ENCODE measurements at places on chromosomes 4 and X.

DNA sequence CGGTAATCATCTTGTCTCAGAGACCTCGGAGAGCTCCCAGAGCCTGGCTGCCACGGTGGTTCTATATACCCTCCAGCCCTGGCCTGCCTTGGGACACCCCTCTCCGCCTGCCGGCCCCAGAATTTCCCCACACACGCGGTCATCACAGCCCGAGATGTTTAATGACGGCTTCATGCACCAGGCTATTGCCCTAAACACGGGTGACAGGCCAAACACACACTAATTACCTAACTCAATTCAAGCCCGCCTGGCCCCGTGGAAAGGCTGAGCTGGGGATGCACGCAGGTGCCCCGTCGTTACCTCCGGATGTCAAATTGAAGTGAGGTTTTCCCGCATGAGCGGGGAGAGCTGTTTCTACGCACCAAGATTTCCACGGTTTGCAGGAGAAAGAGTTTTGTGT, 72.9 kb upstream of the PPP2R3B start:
- no peak for DNase-seq

DNA sequence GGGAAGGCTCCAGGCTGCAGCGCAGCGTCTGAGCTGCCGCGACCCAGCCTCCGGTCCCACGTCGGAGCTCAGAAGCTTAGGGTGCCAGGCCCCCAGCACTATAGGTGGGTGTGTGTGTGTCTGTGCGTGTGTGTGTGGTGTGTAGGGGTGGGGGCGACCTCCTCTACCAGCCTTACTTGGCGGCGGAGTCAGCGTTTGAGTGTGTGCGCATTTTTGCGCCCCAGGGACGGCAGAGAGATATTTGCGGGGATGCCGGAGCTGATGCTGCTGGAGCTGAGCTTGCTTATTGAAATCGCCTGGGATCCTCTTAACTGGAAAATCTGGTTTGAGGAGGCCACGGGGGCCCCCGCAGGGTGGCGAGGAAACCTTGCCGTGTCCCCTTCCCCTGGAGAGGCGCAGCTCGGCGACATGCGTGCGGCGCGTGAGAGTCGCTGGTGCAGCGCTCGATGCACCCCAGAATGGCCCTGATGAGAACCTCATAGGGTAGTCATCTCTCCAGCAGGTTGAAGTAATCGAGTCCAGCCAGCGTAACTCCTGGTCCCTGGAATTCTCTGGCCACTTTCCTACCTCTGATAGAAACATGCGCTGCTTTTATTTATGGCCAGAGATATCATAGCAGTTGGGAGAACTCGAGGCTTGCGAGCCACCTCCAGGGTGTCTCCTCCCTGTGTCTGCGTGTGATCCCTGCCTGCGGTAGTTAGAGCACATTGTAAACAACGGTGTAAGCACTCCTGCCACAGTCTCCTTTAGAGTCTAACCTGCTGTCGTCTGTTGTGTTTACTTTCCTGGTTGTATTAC, 2.7 kb downstream of the ADGRL3 start:
- DNase-seq = peak; percentile 59

GRCh38 chrX:98523026-98523425, 1639.3 kb downstream of the RPA4 start:
- no peak for DNase-seq

DNA sequence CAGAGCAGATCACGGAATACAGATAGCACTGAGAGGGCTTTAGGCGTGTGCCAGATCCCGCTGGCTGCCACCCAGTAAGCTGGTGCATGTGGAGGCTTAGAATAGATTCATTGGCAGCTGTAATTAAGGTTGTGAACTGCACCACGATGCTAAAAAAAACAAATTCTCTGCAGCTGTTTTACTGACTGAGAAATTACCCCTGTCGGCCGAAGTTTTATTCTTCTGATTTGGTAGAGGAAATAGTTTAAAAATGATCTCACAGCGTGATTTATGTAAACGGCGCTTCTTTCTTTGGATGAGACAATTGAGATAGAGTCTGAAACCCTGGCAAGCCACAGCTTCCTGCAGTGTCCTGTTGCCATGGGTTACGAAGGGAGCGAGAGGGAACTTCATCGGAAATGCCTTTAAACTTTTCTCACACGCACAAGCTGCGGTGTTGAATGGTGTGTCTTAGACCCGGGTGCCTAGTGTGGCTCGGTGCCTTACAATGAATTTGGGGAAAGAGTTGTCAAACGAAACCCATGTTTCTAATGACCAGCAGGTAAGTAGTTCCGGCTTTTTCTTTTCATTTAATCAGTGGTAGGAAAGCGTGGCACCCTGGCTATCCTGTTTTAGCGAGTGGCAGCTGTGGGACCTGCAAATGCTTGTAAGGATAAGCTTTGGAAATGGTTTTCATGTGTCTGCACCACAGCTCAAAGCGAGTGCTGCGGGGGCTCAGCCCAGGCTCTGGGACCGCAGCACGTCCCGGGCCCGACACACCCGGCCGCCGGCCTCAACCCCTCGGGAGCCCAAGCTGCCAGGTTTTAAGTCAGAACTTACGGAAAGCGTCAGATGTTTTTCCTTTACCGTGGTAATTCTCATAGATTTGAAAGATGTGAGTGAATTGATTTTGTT, 71.7 kb upstream of the HGFAC start:
- peak; percentile 79 for DNase-seq

- DNase-seq = no peak
Observed at GRCh38 chr4:169201222-169202144, 69.3 kb downstream of the SH3RF1 start.

DNA sequence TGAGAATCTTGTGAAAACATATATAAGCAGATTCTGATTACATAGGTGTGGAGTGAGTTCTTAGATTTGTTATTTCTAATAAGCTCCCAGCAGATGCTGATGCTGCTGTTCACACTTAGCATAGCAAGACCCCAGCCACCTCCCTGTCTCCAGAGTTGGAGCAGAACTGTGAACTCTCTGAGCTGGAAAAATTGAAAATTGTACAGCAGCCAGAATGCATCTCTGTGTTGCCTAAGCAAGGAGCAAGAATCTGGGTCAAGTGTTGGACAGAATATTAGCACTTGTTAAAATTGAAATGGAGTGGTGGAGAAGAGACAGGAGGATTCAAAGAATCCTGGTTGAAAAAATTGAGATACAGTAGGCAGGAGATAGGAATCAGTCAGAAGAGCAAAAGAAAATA, 146.6 kb upstream of the FAM47C start:
- DNase-seq = no peak

DNA sequence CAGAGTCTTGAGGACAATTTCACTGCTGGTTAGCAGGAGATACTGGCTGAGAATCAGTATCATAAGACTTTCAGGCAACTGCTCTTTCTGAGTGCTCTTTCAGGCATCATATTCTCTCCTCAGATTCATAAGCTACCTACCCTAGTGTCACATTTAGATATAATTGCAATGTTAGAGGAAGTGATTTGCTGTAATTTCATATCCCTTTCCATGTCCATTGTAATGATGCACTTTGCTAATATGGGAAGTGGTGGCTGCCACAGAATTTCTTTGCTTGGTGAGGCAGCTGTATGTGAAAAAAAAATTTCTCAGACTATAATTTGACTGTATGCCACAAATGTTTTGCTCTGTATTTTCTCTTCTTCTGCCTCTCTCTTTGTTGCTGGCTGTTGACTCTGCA, 63.3 kb downstream of the DOCK11 start:
- no peak for DNase-seq

DNA sequence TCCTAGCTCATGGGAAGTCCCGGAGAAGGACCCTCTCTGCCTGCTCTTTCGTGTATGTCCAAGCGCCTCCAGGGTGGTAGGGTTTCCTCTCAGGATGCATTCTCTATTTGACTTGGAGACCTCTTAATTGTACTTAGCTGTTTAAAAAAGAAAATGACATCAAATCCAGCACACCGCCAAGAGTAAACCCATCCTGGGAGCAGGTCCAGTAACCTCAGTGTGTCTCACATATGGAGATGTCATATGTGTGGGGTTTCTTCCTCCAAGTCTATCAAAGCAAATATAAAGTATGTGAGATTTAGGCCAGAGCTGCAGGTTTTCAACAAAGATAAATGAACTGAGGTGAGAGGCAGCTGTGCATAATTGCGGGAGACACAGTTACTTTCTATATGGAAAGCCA, 209.4 kb upstream of the ANXA3 start:
- no peak for DNase-seq

GRCh38 chrX:24184018-24184417, 34.5 kb downstream of the ZFX start:
- no peak for DNase-seq

DNA sequence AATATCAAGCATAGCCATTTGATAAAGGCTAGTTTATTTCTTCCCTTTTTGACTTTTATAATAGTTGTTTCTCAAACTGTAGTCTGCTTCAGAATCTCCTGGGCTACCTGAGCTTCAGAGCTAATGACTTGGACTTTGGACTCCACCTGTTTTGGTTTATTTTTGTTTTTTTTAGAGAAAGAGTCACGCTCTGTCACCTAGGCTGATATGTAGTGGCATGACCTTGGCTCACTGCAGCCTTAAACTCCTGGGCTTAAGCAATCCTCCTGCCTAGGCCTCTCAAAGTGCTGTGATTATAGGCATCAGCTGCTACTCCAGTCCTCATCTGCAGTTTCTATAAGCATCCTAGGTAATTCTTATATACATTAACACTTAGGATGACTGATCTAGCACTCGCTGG, 90.5 kb downstream of the DDIT4L start:
- DNase-seq = no peak

- DNase-seq = peak; percentile 32
Observed at GRCh38 chrX:9873952-9874351, 87.7 kb downstream of the SHROOM2 start.

DNA sequence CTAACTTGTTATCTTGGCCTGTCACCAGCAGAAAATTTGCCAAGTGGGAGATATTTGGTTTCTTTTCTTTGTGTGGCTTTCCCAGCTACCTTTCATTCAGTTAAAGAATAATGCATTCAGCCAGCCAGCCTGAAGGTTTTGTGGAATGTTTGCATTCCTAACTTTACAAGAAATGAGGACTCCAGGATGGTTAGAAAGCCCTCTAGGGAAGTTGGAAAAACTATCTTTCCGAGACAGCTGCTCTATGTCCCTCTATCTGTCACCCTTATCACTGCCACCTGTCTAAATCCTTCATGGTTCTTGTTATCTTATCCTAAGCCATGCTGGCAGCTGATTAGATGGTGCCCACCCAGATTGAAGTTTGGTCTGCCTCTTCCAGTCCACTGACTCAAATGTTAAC, 384.2 kb downstream of the SH3BGRL start:
- no peak for DNase-seq

DNA sequence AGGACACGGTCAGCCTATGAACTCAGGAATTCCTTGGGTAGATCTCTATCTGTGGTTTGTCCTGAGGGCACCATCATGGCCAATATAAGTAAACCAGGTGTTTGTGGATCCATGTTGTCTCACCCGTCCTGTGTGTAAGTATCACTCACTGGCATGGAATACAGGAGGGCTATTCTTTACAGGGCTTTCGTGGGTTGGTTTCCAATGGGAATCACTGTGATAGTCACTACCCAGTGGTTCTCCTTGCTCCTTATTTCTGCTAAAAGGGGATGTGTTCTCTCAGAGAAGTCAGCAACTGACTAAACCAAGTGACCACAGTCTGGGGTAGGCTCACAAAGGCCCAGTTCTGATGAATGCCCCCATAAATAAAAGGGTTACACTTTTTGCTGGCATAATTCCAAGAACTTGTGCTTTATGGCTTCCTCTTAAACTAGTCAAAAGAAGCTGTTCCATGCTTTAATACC, 236.7 kb upstream of the JADE1 start:
- peak; percentile 36 for DNase-seq

DNA sequence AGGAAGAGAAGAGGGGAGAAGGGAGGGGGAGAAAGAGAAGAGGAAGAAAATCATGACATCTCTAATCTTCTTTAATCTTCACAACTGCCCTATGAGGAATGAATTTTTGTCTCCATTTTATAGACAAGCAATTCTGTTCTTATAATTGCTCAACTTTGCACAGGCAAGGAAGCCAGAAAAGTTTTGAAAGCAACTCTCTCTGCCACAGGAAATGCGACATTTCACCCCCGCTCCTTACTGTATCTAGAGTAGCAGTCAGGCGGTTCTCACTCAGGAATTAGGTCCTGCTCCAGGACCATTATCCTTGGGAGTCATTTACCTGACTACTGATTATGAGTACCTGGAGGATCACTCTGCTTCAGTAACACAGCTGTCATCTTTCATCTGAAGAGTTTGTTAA, 69.2 kb upstream of the FAM9A start:
- DNase-seq = no peak

DNA sequence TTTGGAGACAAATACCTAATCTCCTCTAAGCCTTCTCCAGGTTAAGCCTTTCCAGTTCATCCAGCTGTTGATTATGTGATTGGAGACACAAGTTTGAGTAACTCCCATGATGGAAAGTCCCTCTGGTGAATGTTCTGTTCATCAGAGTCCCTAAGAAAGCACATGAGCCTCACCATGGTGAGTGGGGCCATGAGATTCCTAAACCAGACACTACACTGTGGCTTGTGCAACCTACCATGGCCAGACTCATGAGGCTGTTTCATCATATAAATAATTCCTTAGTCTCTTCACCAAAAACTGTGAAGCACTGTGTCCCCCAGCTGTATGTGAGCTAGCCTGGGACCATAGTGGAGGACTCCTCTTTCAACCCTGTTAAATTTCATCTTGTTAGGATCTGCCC, 14.4 kb downstream of the PKD2 start:
- no peak for DNase-seq

GRCh38 chr4:13570916-13571315, 26.6 kb upstream of the NKX3-2 start:
- no peak for DNase-seq

DNA sequence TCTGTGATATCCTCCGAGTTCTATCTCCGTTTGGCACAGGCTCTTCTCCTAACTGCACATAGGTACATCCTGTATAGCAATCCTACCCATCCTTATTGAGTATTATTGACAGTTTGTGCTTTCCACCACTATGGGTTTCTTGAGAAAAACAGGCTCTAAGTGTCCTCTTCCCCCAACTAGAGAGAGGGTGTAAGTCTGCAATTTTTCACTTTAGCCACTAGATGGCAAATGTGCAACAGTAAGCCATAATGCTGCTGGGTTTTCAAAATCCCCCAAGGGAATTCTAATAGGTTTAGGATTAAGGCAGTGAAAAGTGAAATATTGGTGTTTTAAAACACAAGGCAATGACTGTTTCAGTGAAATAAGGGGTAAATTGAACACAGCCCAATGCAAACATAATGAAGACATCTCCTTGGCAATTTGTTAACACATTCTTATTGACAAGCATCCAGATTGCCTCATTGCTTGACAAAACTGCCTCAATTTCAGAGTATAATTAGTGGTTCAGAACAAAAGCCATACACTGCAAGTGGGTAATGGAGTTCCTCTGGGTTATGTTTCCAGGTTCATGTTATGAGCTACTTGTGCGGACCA, 239.0 kb upstream of the HTR2C start:
- peak; percentile 20 for DNase-seq

DNA sequence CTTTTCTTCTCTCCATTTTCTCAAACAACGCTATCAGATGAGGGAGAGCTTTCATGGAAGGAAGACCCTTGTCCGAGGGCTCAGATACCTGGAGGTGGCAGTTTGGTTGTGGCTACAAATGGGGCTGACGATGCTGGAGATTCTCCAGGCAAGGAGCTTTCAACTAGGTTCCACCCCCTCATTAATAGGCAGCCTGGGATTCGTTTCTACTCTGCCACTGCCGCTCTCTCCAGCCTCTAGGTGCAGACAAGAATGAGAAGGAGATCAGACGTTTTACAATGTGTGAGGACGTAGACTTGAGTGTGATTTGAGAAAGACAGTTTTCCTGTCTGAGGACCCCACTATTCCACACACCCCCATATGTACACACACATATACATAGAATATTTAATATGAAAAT, 53.1 kb downstream of the ETNPPL start:
- no peak for DNase-seq

GRCh38 chr4:188620608-188621007, 481.4 kb downstream of the TRIML1 start:
- DNase-seq = no peak

Data from astrocyte of the hippocampus (primary cell).